ENCODE measurements at places on chromosomes 16 and 17.
A peak's percentile ranks its signal among the peaks of the same experiment; 100 is the strongest.

GRCh38 chr17:16971458-16972338, at the start of gene TNFRSF13B:
TSS of gene TNFRSF13B (minus strand) at chr17:16972118. CDS start at chr17:16972075, 43 bp downstream.
- no peak within 1 kb of the TSS for H3K27ac ChIP-seq
- H3K27me3 ChIP-seq: peaks cover 8% of the 10 kb centered on the region
- no peak for DNase-seq

DNA sequence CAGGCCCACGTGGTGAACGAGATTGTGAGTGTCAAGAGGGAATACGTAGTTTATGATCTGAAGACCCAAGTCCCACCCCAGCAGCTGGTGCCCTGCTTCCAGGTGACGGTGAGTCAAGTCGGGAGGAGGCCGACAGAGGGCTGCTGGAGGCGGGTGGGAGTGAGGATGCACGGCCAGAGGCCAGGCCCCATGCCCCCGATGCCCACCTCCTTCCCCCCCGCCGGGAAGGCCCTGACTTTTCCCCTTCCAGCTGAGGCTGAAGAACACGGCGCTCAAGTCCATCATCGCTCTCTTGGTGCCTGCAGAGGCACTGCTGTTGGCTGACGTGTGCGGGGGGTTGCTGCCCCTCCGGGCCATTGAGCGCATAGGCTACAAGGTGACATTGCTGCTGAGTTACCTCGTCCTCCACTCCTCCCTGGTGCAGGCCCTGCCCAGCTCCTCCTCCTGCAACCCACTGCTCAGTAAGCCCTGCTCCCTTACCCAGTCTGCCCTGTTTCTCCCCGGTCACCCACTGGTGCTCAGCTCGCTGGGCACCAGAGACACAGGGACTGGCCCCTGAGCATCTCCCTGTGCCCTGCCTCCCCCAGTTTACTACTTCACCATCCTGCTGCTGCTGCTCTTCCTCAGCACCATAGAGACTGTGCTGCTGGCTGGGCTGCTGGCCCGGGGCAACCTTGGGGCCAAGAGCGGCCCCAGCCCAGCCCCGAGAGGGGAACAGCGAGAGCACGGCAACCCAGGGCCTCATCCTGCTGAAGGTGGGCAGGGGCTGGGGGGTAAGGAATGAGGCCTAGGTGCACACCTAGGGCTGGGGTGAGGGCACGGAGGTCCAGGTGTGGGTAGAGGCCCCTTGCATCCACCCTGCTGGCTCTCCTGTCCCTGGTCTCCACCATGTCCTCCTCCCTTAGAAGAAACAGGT, 2.6 kb downstream of the ZACN start:
- peak overlapping the region; percentile 77 for H3K27ac ChIP-seq
- H3K4me3 ChIP-seq: no peak overlapping the region
- DNase-seq: no peak
- peaks cover 11% of the 10 kb centered on the region for H3K36me3 ChIP-seq

- peak; percentile 43 for DNase-seq
- H3K36me3 ChIP-seq: no peaks in the 10 kb centered on the region
- H3K4me3 ChIP-seq: no peak overlapping the region
- H3K27ac ChIP-seq: peak overlapping the region; percentile 74
- peaks cover 46% of the 10 kb centered on the region for H3K4me1 ChIP-seq
Observed at GRCh38 chr17:45129426-45129939, 2.8 kb downstream of the PLCD3 start.

DNA sequence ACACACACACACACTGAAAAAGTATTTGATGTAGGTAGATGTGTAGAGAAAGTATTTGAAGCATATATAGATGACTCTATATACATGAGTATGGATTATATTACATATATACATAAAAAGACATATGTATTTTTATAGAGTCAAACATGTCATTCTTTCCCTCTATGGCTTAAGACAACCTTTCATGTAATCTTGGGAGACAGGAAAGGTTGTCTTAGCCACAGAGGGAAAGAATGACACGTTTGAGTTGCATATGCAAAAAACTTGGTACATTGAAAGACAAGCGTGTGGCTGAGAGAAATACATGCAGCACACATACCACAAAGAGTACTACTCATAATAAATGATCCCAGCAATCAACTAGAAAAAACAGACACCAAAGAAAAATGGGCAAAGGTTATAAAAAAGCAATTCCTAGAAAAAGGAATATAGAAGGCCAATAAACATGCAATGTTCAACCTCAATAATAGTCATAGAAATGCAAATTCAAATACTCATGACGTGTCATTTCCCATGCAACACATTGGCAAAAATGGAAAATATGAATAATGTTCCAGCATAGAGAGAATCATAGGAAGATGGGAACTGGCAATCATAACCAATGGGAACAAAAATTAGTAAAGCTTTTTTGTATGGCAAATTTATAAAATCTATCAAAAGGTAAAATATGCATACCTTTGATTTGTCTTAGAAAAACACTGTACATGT, 69.0 kb downstream of the SPECC1 start:
- no peak overlapping the region for H3K4me3 ChIP-seq
- H3K27me3 ChIP-seq: peaks cover 9% of the 10 kb centered on the region
- H3K36me3 ChIP-seq: no peaks in the 10 kb centered on the region
- no peak for DNase-seq
- H3K27ac ChIP-seq: no peak overlapping the region

GRCh38 chr16:22292320-22292719, 4.9 kb upstream of the POLR3E start:
- no peak overlapping the region for H3K27ac ChIP-seq
- H3K27me3 ChIP-seq: peaks cover 9% of the 10 kb centered on the region
- H3K4me3 ChIP-seq: no peak overlapping the region
- H3K4me1 ChIP-seq: peaks cover 22% of the 10 kb centered on the region

DNA sequence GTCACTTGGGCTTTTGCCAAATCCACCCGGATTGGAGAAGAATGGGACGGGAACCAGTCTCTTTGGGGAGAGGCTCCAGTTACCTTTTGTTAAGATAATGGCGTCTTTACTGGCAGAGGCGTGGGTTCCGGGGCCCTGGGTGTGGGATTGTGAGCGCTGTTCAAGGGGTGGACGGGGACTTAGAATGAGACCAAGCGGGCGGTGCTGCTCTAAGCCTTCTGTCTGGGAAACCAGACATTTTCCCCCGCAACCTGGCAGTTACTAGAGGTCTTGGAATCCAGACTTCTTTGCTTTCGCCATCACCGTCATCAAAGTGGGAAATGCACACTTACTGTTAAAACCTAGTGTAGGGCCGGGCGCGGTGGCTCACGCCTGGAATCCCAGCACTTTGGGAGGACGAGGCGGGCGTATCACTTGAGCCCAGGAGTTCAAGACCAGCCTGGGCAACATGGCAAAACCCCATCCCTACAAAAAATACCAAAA, 706 bp downstream of the TEN1 start:
- H3K27me3 ChIP-seq: peaks cover 2% of the 10 kb centered on the region
- no peak for DNase-seq

DNA sequence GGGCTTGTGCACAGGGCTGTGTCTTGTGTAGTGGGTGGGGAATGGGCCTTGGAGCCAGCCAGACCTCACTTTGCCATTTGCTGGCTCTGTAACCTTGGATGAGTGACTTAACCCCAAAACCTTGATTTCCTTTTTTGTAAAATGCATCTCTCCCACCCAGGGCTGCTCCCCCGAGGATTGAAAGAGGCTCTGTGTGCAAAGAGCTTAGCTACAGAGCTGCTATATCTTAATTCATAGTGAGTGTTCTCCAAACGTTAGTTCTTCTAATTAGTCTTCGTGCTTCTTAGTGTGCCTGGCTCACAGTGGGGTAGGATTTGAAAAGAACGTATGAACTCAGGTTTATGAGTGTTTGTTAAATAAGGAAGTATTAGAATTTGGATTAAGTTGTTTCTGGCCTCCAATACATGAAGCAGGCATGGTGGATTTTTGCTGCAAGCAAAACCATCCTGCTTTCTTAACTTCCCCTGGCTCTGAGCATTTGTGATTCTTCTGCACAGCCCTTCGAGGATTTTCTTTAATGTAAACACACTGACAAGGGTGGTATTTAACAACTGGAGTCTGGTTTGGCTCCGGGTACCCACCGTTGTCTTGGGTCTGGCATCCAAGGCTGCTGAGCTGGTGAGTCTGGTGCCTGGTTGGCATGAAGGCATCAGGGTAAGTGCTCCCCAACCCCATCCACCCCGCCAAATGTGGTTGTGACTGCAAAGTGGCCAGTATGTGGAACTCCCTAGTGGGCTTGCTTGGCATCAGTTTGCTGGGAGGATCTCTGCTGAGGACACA, 29.7 kb downstream of the KSR1 start:
- no peak for DNase-seq
- peaks cover 9% of the 10 kb centered on the region for H3K36me3 ChIP-seq
- no peaks in the 10 kb centered on the region for H3K27me3 ChIP-seq

GRCh38 chr17:76036497-76037261, 9.6 kb upstream of the EVPL start:
- peaks cover 63% of the 10 kb centered on the region for H3K4me1 ChIP-seq
- H3K4me3 ChIP-seq: peak overlapping the region; percentile 29
- peak overlapping the region; percentile 83 for H3K27ac ChIP-seq
- DNase-seq: no peak
- peaks cover 37% of the 10 kb centered on the region for H3K36me3 ChIP-seq
- H3K27me3 ChIP-seq: peaks cover 9% of the 10 kb centered on the region

DNA sequence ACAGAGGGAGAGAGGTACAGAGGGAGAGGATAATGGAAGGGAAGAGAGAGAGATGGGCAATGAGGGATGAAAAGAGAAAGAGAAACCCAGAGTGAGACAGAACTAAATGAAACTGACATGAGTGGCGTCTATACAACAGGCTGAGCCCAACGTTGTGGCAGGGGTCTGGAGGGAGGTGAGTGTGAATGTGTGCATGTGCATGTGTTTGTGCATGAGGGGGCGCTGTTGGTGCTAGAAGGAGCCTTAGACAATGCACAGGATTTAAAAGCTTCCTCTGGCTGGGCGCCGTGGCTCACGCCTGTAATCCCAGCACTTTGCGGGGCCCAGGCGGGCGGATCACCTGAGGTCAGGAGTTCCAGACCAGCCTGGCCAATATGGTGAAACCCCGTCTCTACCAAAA, 454.8 kb upstream of the CDH11 start:
- peak overlapping the region; percentile 75 for H3K27ac ChIP-seq
- H3K36me3 ChIP-seq: no peaks in the 10 kb centered on the region
- H3K27me3 ChIP-seq: peaks cover 6% of the 10 kb centered on the region
- peaks cover 16% of the 10 kb centered on the region for H3K4me1 ChIP-seq
- no peak for DNase-seq
- H3K4me3 ChIP-seq: no peak overlapping the region

GRCh38 chr17:35801583-35802224, 6.3 kb upstream of the MMP28 start:
- H3K27me3 ChIP-seq: peaks cover 47% of the 10 kb centered on the region
- H3K27ac ChIP-seq: no peak overlapping the region

- no peak overlapping the region for H3K4me3 ChIP-seq
- peaks cover 7% of the 10 kb centered on the region for H3K36me3 ChIP-seq
- no peak for DNase-seq
- no peaks in the 10 kb centered on the region for H3K4me1 ChIP-seq
Observed at GRCh38 chr16:2386990-2387389, 42.3 kb upstream of the CCNF start.

GRCh38 chr17:12940699-12941098, 77.1 kb downstream of the ELAC2 start:
- no peak for DNase-seq
- H3K27ac ChIP-seq: no peak overlapping the region
- peaks cover 6% of the 10 kb centered on the region for H3K27me3 ChIP-seq
- peaks cover 48% of the 10 kb centered on the region for H3K36me3 ChIP-seq
- no peak overlapping the region for H3K4me3 ChIP-seq

- peaks cover 17% of the 10 kb centered on the region for H3K27me3 ChIP-seq
- H3K36me3 ChIP-seq: no peaks in the 10 kb centered on the region
- H3K4me3 ChIP-seq: no peak overlapping the region
- H3K27ac ChIP-seq: no peak overlapping the region
- no peaks in the 10 kb centered on the region for H3K4me1 ChIP-seq
Observed at GRCh38 chr16:23898682-23899430, 63.1 kb downstream of the PRKCB start.

DNA sequence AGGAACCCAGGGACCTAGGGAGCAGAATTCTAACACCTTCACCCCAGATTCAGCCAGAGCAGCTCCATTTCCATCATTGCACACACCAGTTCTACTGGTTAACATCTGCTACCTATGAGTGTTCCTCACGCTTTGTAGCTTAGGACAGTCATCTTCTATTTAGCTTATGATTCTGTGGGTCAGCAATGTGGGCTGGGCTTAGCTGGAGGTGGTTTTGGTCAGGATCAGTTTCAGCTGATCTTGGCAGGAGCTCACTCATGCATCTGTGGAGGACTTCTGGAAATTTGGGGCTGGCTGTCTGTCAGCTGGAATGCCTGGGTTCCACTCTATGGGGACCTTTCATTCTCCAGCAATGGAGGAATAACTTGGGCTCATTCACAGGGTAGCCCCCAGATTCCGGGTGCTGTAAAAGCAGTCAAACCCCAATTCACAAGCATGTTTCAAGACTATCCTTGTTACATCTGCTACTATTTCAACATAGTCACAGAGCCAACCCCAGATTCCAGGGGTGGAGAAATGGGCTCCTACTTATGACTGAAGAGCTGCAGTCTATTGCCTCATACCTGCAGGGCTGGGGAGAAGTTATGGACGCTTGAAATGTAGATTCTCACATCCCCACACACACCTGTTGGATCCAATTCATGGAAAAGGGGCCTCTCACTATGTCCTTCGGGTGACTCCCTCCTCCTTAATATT, 3.4 kb upstream of the HP start:
- no peak overlapping the region for H3K4me3 ChIP-seq
- peaks cover 51% of the 10 kb centered on the region for H3K27me3 ChIP-seq
- no peak for DNase-seq
- H3K4me1 ChIP-seq: peaks cover 14% of the 10 kb centered on the region

GRCh38 chr16:49578018-49578417, 204.4 kb downstream of the C16orf78 start:
- peaks cover 56% of the 10 kb centered on the region for H3K4me1 ChIP-seq
- H3K27ac ChIP-seq: peak overlapping the region; percentile 57
- no peak overlapping the region for H3K4me3 ChIP-seq

DNA sequence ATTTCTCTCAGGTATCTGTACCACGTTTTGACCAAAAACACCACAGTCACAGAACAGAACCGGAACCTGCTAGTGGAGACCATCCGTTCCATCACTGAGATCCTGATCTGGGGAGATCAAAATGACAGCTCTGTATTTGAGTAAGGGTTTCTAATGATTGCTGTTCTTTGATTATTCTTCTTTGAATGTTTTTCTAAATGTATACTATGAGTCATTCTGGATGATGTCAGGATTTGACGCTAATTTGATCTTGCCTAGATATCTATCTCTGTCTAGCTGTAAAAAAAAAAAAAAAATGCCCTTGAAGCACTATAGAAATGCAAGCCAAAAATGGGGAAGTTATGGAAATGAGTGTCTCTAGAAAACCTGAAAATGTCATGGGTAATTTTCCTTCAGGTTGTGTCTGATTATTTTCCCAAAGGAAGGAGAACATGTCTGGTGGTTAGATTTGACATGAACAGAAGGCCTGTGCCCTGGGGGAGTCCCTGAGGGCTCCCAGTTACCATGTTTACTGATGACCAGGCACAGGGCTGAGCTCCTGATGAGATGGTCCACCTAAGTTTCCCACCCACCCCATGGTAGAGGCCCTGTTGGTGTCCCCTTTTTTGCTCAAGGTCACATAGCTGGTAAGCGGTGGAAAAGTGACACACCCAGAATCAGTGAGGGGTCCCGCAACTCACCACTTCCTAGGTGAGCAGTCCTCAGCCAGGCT, 13.6 kb downstream of the CLEC16A start:
- H3K27ac ChIP-seq: no peak overlapping the region
- peaks cover 5% of the 10 kb centered on the region for H3K27me3 ChIP-seq
- peaks cover 19% of the 10 kb centered on the region for H3K36me3 ChIP-seq

GRCh38 chr16:997440-998051, 16.0 kb downstream of the SOX8 start:
- no peak overlapping the region for H3K27ac ChIP-seq
- peak overlapping the region; percentile 32 for H3K4me3 ChIP-seq
- peak; percentile 75 for DNase-seq
- peaks cover 20% of the 10 kb centered on the region for H3K27me3 ChIP-seq
- no peaks in the 10 kb centered on the region for H3K36me3 ChIP-seq

GRCh38 chr16:26454102-26454501, 612.6 kb upstream of the C16orf82 start:
- peaks cover 21% of the 10 kb centered on the region for H3K4me1 ChIP-seq
- DNase-seq: no peak
- peaks cover 2% of the 10 kb centered on the region for H3K27me3 ChIP-seq
- no peak overlapping the region for H3K27ac ChIP-seq
